NCI-H1436 (cell line): ENCODE measurements at places on chromosomes 4 and X.

- DNase-seq = no peak
These were observed 1957.0 kb upstream of the AGA start for GRCh38 chr4:179399054-179399782.

DNA sequence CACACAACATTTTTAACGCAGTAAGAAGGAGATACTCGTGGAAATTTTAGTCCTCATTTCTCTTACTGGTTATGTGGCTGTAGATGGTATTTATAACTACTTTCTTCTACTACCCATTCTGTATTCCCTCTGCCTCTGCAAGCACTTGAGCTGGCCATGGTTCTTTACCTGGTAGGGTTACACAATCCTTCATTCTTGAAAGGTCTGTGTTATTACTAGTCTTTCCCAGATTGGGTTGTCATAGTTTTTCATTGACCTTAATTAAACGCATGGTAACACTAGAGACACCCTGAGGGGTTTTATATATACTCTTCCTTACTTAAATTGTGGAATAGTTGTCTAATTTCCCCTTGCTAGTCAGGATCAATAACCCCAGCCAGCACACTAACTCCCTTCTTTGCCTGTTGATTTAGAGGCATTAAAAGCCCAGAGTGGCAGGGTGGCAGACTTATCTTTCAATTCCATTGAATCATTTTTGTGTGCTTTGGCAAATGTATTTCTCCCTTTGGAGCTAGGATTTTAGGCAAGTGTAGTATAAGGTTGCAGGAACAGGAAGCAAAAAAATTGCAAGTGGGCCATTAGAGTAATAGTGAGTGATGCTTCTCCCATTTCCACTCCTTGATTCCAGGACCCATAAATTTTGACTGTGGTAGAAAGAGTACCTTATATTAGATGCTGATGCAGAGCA lies 113.6 kb upstream of the EMCN start:
- DNase-seq = no peak

DNA sequence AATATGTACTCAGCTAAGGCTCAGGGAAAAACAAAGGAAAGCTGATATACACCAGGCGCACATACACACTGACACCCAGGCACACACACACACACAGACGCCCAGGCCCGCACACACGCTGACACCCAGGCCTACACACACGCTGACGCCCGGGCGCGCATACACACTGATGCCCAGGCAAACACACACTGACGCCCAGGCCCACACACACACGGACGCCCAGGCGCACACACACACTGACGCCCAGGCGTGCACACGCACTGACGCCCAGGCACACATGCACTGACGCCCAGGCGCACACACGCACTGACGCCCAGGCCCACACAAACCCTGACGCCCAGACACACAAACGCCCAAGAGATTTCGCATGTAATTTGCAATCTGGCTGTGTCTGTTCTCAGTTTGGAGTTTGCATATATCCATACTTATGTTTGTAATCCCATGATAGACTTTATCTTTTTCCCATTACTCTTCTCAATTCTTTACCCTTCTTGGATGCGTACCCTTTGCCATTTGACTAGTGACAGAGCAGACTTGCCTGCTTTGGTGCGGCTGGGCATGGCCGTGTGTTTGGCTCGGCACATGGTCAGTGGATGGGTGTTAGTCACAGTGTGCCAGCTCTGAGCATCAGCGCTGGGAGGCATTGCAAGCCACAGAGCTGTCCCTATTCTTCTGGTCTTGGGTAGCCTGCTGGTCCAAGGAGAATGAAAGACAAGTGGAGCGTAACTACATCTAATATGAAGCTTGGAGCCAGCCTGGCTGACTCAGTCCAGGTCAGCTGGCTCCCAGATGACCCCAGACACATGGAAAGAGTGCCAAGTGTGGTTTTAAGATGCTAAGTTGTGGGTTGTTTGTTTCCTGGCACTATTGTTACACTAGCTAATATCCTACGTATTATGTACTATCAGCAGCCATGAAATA lies 632.4 kb upstream of the ZFP42 start:
- DNase-seq = no peak

GRCh38 chrX:103791826-103792485 lies 15.3 kb downstream of the PLP1 start:
- DNase-seq = no peak

DNA sequence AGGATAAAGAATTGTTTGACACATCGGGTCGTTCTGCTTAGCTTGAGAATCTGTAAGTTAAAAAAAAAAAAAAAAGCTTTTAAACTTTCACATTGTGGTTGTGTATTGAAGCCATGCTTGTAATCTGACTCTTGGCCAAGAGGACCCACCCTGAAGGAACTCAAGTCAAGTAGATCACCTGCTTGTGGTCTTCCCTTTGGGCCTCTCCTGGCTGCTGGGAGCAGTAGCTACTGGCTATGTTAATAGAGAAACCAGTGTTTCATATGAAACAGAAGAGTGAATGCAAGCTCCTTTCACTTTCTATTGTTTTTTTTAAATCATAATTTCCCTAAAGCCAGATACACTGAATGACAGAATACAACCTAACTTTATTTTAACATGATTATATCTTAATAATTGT lies 402.4 kb upstream of the NDST4 start:
- no peak for DNase-seq

GRCh38 chr4:152501846-152502536 lies 33.9 kb downstream of the FBXW7 start:
- DNase-seq = no peak

- peak; percentile 51 for DNase-seq
These were observed 11.0 kb downstream of the SUPT20HL1 start for GRCh38 chrX:24371391-24371972.

DNA sequence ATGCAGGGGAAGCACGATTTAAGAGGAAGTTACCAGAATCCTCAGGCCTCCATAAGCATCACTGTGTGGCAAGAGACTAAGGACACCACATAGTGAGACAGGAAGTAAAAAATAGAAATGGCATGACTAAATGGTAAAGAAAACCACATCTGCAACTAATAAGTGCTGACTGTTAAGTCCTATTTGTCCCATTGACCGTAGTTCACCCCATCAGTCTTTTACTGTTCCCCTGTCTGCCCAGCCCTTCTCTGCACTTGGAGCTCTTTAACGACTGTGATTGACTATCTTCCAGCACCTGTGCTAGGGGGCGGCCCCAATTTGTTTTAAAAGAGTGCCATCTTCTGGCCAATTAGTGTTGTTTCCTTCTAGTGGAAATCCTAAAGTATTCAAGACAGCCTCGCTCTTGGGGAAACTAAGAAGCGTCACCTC lies 94.2 kb downstream of the MAOA start:
- DNase-seq = peak; percentile 12

GRCh38 chr4:93779228-93779627 lies 49.3 kb upstream of the ATOH1 start:
- no peak for DNase-seq

DNA sequence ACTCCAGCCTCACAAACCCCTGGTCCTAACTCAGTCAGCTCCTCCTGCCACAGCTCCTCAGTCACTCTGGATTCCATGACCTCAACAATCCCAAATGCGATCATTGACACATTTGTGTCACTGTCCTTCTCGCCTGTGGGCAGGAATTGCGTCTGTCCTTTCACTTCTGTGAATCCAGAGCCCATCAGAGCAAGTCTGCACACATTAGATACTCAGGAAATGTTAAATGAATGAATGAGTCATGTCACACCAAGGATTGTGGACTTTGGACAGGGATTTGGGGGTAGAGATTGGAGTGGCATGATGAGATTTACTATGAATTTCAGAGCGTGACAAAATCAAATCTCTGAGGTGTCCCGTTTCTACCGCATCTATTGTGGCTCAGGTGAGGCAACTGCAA lies 11.8 kb upstream of the CLDN24 start:
- DNase-seq = no peak

DNA sequence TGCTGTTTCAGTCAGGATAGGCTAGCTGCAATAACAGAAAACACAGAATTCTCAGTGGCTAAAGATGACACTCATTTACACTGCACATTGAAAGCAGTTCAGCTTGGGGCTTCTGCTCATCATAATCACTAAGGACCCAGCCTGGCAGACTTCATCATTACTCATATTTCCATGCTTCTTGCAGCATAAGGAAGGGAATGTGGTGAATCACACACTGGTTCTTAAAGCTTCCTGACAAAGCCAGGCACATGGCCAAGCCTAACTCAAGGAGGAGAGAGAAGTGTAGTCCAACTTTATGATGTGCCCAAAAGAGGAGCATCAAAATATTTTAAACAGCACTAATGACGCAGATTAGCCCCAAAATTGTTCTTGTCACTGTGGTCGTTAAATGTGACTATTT lies 186.5 kb downstream of the BANK1 start:
- no peak for DNase-seq
